Epithelial cell of prostate (primary cell): ENCODE measurements at places on chromosomes 1 and 21.

- no peak for DNase-seq
Measured at GRCh38 chr1:21503706-21504377, 5.4 kb upstream of the ALPL start.

DNA sequence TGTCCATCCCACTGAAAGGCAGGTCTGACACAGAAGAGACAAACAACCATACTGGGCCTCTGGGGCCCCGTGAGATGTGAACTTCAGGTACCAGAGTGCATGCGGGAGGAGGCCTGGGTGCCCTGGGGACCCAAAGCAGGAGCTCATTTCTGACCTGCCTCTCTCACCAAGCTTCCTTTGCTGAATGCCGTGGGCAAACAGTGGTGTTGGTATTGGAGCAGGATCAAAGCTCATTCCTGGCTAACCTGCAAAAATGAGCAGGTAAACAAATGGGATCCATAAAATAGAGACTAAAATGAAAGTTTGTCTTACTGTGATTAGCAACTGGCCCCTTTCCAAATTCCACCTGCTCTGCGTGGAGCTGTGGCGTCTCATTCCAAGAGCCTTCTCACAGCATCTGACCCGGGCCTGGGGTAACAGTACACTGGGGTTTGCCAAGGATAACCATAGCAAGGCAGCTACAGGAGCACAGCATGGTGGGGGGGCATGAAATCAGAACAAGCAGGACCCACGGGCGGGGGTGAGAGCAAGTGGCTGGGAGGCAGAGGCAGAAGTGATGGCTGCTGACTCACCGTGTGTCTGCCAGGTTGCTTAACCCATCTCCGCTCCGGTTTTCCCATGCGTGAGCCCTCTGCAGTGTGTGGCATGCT is 103.6 kb downstream of the KIF26B start:
- no peak for DNase-seq

DNA sequence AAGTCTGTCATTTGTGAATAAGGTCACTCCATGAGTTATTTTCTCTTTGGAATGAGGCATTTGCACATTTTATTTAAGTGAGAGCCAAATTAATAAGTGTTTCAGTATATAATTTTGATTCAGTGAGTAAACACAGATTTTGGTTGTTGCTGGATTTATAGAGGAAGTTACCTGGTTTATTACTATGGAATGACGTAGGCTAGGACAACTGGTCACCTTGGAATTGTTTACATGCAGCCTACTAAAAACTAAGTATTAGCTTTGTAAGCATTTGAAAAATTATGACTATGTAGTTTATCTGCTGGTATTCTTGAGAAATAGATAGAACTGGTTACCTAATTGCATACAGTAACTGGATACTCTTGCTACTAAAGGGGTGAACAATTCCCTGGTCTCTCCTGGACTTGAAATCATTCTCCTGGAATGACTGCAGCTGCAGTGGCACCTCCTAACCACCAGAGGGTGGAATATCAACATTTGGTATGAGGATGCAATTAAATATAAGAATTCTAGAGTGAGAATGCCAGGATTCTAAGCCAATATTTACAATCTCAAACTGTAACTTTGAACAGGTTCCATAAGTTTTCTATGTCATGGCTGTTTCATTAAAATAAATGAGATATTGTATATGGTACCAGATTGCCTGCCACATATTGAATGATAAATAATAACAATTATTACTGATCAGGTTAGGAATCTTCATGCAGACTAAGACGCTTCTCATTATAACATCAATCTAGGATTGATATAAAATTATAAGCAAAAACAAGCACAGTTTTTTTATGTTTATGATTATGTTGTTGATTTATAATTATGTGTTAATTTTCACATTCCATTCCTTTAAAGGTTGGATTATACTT is 3.5 kb upstream of the KRTAP27-1 start:
- DNase-seq, result peak; percentile 26

DNA sequence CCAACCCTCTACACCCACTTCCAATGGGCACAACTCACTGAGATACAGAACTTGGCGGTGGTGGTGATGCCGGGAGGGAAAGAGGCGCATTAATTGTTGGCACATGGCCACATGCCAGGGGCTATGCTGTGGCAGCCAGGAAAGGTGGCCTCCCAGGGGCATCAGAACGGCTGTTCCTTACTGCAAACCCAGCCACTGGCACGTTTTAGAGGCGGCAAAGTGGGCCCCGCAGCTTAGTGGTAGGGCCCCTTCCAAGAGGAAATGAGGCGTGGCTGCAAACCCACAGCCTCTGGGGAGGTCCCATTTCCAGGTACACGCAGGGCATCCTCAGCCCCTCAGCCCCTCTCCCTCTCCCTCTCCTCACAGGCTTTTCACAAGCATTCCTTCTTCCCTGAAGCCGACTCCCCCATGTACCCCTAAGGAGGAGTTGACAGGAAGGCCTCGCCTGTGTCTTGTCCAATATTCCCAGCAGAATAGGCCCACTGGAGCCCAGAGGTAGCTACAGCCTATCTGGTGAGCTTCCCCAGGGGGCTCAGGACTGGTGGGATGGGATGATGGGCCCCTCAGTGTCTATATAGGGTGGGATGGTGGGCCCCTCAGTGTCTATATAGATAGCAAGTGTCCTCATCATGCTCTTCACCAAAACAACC is 166.2 kb downstream of the CLIC6 start:
- no peak for DNase-seq

DNA sequence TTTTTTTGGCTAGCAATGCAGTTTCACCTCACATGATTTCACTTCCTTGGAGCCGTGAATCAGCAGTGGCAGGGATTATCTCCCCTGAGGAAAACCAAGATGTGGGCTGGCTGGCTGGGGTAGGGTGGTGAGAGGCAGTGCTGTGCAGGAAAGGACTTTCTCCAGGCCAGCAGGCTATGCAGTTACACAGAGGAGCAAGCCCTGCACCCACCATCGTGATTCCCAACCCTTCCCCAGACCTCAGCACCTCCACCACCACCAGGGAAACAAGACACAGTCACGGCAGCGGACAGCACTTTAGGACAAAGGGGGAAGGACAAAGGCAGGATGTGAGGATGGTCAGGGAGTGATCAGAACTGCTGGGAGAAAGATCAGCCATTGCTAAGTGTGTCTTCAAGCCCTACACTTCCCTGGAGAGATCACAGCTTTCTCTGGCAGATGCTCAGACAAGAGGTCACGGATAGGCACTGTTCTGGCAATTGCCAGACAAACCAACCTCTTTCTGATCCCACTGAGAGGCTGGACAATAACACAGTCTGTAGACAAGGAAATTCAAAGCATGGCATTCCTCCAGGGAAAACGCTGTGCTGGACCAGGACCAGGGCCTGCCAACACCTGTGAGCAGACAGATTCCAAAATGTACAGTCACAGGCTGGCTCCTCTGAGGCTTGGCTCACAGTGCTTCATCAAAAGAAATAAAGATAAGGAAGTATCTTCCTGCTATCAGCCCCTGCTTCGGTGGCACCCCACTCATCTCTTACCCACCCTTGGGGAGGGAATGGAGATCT is 509.4 kb downstream of the SMYD3 start:
- peak; percentile 44 for DNase-seq

DNA sequence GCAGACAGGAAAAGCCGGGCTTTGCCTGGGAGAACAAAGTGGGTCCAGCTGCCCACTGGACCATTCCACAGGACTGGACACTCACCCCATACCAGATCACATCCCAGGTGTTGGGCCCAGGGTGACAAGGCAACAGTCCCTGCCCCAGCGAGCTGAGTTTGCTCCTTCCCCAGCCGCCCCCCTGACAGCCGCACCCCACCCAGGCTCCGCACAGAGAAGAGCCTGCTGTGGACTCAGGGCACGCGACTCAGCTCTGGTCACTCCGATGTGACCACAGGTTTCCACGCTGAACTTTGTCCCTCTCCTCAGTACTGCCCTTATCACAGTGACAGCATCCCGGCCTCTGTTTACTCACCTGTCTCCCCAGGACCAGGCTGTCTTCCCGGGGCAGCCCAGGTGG is 1.2 kb downstream of the BMP8B start:
- no peak for DNase-seq

DNA sequence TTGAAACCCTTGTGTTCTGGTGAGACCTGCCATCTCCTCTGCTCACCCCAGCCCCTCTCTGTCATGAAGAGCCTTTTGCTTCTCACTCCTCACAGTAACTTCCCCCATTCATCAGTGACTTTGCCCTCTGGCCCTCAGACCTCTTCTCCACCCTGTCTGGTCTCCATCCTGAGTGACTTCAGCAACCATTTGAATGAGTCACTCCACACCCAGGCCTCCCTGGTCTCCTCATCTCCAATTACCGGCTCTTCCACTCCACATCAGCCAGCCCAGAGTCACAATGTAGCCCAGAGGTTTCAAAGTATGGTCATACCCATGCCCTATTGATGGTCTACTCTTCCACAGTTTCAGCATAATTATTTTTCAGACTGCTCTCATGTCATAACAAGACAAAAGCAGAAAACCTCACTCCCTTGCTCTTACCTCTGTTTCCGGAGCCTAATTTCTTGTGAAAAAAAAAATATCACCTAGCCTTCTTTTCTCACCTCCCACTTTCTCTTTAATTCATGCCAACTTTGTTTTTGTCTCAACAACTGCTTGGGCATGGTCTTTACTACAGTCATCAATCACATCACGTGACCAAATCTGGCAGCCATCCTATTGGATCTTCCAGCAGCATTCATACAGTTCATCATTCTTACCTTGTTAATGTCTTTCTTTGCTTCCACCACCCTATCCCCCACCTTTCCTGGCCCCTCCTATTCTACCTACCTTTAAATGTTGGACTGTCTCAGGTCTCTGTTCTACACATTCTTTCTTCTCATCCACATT is 35.6 kb upstream of the NEK7 start:
- DNase-seq, result peak; percentile 86

GRCh38 chr1:221687836-221688487 is 53.9 kb downstream of the DUSP10 start:
- DNase-seq, result no peak

DNA sequence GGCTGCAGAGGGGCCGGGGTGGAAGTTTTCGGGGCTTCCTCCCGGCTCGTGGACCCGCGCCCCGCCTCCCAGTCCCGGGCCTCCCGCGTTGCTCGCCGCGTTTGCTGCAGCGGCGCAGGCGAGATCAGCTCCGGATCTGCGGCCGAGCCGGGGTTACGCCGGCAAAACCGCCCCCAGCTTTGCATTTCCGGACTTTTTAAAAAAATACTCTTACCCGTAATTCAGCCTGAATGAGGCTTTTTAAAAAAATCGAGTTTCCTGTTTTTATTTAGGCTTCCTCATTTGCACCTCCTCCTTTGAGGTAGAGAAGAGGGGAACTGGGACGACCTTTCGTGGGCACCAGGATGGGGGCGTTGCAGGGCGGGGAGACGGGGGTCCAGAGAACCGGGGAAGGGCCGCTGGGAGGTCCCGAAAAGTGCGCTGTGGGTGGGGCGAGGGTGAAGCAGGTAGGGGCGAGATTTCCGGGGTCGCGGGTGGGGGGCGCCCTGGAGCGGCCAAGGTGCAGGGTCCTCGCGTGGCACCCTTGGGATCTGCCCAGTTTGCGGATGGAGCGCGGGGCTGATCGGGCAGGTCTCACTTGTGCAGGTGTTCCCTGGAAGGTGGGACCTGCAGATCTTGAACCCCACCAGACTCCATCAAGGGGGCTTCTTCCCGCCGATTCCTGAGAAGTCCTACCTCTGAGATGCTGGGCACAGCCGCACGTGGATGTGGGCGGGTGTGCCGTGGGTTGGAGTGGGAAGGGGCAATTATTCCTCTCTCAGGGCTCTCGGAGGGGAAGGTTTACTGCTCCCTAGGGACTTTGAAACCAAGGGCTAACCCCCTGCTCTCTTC is 1.1 kb downstream of the PIK3CD start:
- DNase-seq, result no peak

DNA sequence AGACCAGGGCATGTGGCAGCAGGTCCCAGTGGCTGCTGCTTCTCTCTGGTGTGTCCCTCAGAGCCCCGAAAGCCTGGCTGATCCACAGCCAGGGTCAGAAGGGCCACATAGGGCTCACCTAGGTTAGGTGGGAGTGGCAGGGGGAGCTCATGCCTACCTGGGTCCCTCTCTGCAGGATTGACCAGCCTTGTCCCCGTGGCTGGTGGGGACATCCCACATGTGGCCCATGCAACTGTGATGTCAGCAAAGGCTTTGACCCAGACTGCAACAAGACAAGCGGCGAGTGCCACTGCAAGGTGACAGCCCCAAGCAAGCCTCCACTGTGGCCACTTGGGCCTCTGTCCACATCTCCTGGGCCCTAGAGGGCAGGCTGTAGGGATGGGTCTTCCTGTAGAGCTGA is 15.7 kb downstream of the CELSR2 start:
- DNase-seq, result no peak

DNA sequence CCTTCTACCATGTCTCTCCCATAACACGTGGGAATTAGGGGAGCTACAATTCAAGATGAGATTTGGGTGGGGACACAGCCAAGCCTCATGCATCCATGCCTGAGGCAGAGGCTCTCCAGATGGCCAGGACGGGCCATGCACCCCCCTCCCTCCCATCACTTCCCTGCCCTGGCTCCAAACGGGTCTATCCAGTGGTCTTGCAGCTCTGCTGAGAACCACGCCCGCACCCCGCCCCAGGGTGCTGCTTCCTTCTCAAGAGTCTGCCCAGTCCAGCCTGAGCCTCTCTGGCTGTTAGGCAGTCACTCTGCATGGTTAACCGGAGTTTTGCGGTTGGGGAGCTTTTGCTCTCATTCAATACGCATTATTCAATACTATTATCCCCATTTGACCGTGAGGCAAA is 131.5 kb upstream of the TMEM51 start:
- no peak for DNase-seq

DNA sequence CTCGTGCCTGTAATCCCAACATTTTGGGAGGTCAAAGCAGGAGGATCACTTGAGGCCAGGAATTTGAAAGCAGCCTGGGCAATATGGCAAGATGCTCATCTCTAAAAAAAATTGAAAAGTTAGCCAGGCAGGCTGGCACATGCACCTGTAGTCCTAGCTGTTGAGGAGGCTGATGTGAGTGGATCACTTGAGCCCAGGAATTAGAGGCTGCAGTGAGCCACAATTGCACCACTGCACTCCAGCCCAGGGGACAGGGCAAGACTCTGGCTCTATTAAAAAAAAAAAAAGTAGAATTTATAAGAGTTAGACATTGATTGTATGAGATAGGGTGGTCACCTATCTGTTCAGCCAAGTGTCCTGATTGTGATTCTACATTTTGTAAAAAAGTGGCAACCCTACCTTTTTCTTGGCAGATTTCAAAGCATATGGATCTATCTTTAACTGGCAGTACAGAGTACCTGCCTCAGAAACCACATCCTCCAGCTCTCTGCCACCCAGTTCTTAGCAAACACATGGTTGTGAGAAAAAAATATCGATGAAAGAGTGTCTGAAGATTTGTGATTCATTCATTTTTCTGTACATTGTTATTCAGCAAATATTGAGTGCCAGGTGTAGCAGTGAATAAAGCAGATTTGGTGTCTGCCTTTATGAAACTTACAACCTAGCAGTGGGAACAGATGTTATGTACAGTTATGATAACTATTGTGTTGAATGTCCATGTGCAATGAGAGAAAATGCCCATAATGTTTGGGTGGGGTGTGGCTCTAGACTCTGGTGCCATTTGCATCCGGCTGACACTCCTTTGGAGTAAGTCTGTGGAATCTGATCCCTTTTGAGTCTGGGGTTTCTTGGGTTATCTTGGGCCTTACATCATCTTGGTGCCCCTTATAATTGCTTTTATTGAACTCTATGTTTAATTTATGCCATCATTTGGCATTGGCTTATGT is 82.5 kb downstream of the ST3GAL3 start:
- DNase-seq, result no peak
